ENCODE measurements at places on chromosomes 4 and X.

- no peak for DNase-seq
These were observed 27.2 kb upstream of the SMARCA5 start for GRCh38 chr4:143486314-143486713.

DNA sequence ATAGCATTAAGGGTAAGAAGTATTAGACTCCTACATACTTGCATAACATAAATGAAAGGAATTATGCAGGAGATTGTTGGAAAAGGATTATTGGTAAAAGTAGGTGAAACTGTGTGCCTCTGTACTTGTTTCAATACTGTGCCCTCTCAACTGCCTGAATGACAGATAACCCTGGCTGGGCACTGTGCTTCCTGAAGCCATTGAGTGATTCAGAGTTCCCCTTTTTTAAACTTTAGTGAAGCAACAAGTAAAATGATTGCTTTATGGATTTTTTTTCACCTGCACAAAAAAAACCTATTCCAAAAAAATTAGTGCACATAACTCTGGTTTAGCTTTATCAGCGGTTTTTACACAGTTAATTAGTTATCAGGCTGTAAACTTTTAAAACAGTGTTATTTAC is 204.8 kb downstream of the TRAM1L1 start:
- DNase-seq = no peak

DNA sequence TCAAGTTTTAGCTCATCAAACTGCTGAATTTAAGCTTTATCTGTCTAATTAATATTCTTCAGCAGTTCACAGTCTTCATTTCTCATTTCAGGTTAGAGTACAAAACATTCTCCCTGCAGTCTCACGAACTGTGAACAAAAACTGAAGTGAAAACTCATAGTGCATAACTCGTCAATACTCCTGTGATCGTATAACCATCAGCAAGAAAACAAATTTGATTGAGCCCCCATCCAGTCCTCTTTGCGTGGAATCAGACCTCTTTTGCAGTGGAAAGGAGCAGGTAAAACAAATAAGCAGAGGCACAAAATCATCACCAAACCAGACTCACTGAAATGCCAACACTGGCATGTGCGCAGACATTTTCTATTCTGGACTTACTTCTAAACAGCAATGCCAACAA is 12.7 kb downstream of the ADAM29 start:
- no peak for DNase-seq

DNA sequence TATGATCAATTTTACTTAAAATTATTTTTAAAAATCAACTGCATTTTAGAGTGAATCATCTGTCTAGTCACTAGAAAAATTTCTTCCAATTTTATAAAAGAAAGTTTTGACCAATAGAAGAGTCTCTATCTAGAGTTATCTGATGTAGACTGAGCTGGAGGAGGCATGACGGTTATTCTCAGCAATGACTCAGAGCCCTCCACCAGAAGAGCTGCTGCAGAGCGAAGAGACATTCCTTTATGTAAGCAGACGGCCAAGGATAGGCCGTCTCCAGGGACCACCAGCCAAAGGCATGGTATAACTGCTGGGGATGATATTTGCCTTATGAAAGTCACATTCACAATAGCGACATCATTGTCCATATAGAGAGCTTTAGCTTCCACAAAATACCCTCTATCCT is 23.0 kb downstream of the LDB2 start:
- no peak for DNase-seq

- no peak for DNase-seq
These were observed at the start of gene GYG2 for GRCh38 chrX:2828344-2828958. Gene GYG2 (plus strand): TSS chrX:2828930. CDS start chrX:2830189, 1,259 bp downstream.
